ENCODE measurements at places on chromosomes 12 and 14.

GRCh38 chr14:78143489-78144145 is 26.6 kb upstream of the NRXN3 start:
- DNase-seq: no peak

DNA sequence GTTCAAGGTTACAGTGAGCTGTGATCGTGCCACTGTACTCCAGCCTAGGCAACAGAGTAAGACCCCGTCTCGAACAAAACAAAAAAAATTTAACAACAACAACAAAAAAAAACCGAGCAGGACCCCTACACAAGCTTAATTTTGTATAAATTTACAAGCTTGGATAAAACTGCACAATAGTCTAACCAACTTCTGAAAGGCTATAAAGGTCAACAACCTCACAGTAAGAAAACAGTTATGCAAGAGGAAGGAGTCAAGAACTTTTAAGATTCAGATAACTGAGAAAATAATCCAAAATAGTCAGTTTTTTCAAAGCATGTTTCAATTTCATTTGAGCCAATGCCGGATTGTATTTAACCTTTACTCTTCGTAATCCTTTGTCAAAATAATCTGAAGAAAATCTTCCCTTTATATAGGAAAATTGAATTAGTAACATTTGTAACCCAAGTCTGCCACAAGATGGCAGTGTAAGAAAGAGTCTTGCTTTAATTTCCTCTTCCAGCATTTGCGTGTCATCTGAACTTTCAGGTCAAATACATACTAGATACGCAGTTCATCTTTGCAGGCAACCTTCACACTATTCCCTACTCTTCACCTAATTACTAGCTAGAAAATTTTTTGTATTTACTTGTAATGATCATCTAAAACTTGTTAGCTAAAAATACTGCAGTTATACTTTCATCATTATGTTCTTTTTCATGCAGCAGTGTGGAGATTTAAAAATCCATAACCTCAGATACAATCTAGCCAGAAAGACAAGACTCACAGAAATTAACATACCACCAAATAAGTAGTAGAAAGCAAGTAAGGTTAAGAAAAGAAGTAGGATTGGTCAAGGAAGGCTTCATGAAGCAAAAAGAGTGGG is 5.8 kb downstream of the CCNB1IP1 start:
- no peak for DNase-seq

GRCh38 chr14:54697803-54698202 is 130.9 kb downstream of the SAMD4A start:
- DNase-seq: no peak

- DNase-seq: no peak
These were observed 23.2 kb upstream of the PTGDR start for GRCh38 chr14:52244328-52244727.

- DNase-seq: no peak
These were observed 228.9 kb upstream of the EGLN3 start for GRCh38 chr14:34179727-34180126.

GRCh38 chr12:43760396-43760795 is 1.6 kb downstream of the IRAK4 start:
- no peak for DNase-seq

- DNase-seq: no peak
These were observed 322.8 kb upstream of the PRICKLE1 start for GRCh38 chr12:42912367-42912766.

GRCh38 chr12:75807494-75807893 is 224.1 kb downstream of the PHLDA1 start:
- no peak for DNase-seq

DNA sequence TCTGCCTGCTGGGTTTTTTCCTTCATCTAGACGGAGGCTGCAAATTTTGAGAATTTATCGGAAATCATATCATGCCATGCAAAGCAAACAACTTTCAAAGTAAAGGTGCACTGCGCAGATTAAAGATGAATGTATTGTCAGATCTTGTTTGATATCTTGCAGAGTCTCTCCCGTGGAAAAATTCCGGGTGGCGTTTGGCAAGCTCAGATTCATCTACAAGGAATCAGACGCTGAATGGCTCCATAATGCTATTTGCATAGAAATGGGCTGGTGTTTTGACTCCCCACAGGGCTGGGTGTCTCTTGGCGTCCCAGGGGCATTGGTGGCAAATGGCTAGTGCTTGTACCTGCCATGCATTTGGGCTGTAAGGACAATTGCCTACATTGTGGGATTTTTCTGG is 274.0 kb downstream of the VRK1 start:
- no peak for DNase-seq

GRCh38 chr12:125145196-125145595 is 80.0 kb downstream of the AACS start:
- no peak for DNase-seq

- no peak for DNase-seq
These were observed 86.5 kb downstream of the FOXA1 start for GRCh38 chr14:37508503-37508902.

GRCh38 chr12:78183824-78184223 is 353.1 kb downstream of the NAV3 start:
- DNase-seq: no peak

GRCh38 chr12:25458047-25458552 is 95.0 kb downstream of the LMNTD1 start:
- DNase-seq: no peak

- no peak for DNase-seq
These were observed 74.5 kb upstream of the ATF1 start for GRCh38 chr12:50689437-50689836.

DNA sequence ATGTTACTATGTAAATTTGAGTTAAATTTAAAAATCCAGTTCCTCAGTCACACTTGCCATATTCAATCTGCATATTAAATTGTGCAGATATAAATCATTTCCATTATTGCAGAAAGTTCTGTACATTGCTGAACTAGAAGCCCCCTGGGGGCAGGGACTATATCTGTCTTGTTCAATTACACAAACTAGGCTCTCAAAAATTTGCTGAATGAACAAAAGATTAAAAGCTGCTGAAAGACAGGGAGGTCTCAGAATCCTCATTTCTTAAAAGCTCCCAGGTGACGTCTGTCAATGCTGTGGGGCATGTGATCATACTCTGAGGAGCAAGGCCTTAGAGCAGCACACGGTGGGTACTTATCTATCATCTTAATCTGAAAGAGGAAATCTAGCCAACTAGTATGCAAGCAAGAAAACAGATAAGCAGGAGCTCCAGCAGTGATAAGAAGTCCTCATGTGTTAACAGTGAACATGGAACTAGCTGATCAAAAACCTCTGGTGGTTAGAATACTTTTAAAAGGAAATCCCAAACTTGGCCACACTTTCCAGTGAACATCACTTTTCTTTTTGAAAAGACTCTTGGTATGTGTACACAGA is 60.5 kb downstream of the APPL2 start:
- DNase-seq: no peak

GRCh38 chr12:103830025-103830725 is 10.9 kb downstream of the NT5DC3 start:
- DNase-seq: no peak

- DNase-seq: no peak
These were observed 8.2 kb upstream of the FOXG1 start for GRCh38 chr14:28758253-28758884.

GRCh38 chr14:61881046-61881445 is 118.8 kb downstream of the SNAPC1 start:
- no peak for DNase-seq

GRCh38 chr14:79842270-79842669 is 369.0 kb downstream of the DIO2 start:
- no peak for DNase-seq

- DNase-seq: no peak
These were observed 4.9 kb upstream of the WIF1 start for GRCh38 chr12:65125975-65126374.

DNA sequence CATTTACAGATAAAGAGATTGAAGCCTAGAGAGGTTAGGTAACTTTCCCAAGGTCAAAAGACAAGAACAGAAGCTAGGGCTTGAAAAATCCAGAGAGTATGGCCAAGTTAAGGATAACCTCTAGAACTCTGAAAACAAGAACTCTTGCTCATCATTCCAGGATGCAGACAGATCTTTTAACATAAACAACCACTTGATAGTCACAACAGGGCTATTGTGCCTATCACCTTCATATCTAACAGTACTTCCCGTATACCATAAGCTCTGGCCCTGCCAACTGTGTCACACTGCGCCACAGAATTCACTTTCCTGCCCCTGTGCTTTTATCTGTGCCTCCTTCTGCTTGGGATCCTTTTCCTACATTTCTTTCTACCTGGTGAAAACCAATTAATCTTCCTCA is 18.2 kb downstream of the ERP29 start:
- no peak for DNase-seq

GRCh38 chr14:46653031-46653755 is 1.6 kb upstream of the RPL10L start:
- DNase-seq: no peak

GRCh38 chr12:61810486-61810885 is 449.7 kb upstream of the USP15 start:
- no peak for DNase-seq

DNA sequence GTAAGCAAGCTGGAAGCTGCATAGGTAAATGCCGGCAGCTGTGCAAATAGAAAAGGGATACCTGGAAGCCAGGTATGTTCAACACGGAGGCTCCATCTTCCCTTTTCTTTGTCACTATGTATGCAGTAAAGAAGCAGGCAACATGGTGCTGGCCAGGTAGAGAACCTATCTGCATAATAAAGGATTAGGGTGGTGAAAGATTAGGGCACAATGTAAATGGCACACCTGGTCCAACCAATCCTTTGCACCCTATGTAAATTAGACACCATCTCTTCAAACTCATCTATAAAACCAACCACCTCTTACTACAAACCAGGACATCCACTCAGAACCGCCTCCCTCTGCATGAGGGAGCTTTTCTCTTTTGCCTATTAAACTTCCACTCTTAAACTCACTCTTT is 32.3 kb downstream of the RPS29 start:
- DNase-seq: no peak

DNA sequence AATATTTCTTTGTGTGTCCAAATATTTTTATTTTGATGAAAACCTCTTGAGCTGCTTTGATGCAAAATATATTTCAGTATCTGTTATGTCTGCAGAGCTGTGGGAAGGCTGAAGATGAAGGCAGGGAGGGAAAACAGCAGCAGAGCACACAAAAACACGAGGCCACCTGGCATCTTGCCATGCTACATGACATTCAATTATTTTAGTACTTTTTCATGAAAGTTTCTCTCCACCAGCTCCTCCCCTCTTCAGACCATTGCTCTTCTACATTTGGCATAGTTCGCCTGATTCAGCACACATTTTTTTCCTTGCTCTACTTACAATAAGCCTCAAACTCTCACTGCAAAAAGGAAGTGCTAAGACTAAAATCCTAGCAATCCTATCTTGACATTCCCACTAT is 4.6 kb upstream of the ALX1 start:
- DNase-seq: no peak

DNA sequence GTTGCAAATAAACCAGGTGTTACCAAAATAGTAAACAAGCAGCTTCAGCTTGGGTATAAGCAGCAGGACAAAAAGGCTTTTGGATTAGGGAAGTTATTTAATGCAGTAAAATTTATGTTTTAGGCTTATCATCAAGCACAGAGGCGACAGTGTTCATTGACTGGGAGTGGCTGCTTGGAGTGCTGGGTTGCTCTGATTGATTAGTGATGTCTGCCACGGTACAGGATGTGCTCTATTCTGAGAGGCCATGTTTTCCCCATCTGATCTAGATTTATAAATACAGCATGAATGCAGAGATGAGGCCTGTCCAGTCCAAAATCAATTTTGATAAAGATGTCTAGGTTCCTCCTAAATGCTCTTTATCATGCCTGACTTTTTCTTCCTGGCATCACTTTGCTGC is 83.5 kb downstream of the MAP1LC3B2 start:
- no peak for DNase-seq

GRCh38 chr12:116202433-116202832 is 75.1 kb downstream of the MED13L start:
- no peak for DNase-seq

DNA sequence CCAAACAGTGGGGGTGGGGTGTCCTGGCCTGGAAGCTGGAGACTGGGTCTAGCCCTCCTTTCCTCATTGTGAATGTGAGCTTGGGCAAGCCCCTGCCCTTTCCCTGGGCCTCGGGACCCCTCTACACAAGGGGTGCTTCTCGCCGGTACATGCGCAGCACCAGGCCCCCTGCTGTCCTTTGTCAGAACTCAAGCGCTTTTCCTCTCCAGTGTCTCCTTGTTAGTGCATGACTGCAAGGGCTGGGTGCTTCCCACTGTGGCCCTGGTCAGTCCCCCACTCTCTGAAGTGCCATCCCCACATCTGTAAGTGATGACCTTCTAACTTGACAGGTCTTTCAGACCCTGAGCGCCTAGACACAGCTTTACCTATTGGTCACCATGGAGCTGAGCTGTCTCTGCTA is 44.2 kb downstream of the DEGS2 start:
- DNase-seq: no peak

DNA sequence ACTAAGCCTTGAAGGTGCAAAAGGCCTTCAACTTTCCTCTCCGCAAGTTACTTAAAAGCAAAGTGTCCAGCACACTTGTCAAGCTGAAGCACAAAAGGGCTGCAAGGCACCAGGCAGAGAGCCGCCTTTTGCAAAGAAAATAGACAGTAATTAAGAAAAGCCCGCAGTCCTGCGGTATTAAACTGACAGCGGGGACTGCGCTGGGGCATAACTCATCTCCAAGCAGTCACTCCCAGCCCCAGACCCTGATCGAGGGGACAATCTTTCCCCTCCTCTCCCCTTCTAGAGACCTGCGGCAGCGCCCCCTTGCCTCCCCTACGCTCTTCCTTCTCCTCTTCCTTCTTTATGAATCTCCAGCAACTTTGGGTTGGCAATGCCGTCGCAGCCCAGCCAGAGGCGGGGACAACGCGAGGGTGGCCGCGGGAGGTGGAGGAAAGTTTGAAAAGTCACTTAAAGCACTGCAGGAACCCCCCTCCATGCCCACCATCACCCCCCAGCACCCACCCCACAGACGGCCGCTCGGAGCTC is 200.9 kb upstream of the CAND1 start:
- no peak for DNase-seq

- no peak for DNase-seq
These were observed 84.0 kb downstream of the ACTN1 start for GRCh38 chr14:68894802-68895703.

GRCh38 chr12:102990419-102990818 is 32.9 kb downstream of the ASCL1 start:
- DNase-seq: no peak

- no peak for DNase-seq
These were observed 5.0 kb downstream of the CREBL2 start for GRCh38 chr12:12616512-12617310.

DNA sequence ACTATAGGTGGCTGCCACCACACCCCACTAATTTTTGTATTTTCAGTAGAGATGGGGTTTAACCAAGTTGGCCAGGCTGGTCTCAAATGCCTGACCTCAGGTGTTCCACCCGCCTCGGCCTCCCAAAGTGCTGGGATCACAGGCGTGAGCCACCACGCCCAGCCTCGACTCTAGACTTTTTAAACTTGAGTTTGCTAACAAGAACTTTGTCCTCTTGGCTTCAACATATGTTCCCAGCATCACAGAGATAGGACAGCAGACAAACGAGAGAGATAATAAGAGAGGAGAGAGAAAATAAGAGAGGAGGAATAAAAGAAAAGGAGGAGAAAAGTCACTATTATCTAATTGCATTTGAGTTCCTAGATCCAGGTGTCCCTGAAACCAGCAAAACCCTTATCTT is 119.1 kb downstream of the CEP83 start:
- no peak for DNase-seq

Data from activated B cell treated with CpG ODN at 0.5 μM for 24 hours (primary cell).